ENCODE measurements at places on chromosomes 5 and 9.

- DNase-seq = no peak
Measured at GRCh38 chr5:146076028-146076427, 29.3 kb downstream of the PLAC8L1 start.

- DNase-seq = no peak
Measured at GRCh38 chr9:16358751-16359150, 511.7 kb downstream of the BNC2 start.

DNA sequence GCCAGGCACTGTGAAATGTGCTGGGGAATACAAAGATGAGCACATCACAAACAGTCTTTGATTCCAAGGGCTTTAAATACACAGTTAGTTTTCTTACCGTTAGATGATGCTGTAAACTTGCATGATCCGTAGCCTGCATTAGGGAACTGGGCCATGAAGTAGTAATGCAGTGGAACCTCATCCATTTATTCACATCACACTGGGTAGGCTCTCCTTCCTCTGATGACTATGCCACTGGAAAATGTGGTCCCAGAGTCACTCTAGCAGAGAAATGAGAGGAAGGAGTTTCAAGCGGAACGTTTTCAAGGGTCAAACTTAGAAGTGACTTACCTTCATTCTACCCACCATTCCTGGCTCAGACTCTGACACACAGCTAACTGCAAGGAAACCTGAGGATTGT, 26.4 kb downstream of the ZFAND5 start:
- DNase-seq = no peak

DNA sequence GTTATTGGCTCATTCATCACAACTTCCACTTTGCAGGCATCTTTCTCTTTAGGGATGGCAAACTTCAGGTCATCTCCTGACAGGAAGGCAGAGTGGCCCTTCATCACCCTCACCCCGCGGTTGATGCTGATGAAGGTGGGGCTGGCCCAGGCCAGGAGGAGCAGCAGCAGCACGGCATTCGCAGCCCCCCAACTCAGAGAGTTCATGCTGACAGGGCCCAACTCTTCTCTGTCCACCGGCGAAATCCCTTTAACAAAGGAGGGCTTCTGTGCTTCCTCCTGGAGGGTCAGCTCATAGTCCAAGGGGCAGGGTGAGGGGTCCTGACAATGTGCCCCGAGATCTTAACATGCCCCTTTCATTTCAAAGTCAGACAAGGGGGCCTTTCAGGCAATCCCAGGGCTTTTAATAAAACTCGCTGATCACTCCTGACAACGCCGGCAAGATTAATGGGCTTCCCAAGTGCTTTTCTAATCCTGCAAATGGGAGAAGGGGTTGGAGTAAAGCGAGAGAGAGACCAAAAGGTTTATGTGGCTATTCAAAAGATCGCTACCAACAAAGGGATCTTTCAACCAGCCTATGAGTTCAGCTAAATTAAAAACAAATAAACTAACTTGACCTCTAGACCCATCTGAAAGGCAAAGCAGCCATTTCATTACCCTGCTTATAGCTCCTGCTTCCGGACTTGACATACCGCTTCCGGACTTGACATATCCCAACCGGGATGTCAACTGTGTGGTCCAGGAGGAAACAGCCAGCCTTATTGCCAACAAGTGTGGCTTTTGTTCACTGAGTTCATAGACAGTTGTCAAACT, 41.2 kb downstream of the FREM1 start:
- no peak for DNase-seq

DNA sequence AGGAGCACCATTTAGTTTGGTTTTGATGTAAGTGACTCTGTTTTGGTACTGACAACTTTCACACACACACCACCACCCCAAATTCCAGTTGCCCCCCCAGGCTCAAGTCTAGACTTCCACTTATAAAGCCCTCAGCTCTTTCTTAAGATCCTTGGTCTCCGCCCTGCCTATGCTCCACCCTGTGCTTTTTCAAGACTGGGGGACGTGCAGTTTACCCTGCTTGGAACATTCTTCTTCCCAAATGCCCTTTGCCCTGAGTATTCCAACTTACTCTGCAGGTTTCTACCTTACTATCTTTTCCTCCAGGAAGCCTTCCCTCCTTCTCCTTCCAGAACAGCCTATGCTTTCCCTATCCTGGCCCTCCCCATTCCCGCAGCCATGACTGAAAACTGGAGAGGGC, 1.5 kb upstream of the TRIM14 start:
- no peak for DNase-seq

DNA sequence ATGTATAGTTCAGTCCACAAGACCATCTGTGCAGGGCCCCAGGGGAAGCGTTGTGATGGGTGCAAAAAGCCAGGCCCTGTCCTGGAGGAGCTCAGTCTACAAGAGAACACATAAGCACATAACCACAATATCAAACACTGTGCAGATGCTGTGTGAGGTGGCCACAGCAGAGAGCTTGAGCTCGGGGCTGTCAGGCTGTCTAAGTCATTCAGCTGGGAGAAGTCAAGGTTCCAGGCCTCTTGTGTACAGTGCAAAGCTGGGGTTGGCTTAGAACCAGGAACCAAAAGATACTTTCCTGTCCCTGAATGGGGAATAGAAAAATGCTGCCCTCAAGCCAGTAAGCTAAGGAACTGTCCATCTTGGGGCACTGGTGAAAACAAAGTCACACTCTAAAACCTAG, 75.0 kb downstream of the PRDM6 start:
- DNase-seq = no peak

- DNase-seq = no peak
Measured at GRCh38 chr9:13992138-13993088, 321.5 kb downstream of the NFIB start.

Measured in activated naive CD8-positive, alpha-beta T cell treated with anti-CD3 and anti-CD28 coated beads for 36 hours (primary cell).